ENCODE measurements at places on chromosomes 5 and 9.

DNA sequence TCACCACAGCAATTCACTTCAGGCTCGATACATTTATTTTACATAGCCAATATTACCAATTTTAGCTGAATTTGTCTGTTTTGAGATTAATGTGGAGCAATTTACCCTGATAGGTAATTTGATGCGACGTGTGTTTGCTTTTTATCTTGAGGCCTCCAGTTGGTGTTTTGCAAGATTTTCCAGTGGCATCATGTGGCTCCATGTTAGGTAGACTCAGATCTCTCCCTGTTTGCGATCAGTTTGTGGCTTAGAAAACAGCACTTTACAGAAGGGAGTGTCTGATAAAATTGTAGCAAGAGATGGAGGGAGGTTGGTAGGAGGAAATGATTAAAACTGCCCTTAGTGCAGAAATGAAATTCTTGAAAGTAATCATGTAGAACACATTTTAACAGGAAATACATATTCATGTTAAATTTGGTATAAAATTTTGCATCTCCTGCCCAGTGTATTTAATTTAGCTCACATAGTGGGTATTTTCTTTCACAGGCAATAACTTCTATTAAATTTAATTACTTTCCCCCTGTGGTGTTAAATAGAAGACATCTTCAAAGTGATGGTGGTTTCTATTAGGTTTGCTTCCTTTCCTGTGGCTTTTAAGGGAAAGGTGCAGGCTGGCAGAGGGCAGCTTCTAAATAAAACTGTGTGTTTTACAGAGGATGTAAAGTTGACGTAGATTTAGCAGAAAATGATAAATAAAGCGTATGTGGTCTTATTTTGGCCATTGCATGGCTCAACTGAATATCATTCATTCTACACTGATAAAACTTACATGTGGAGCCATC is 135.8 kb downstream of the KDM4C start:
- DNase-seq, result no peak

DNA sequence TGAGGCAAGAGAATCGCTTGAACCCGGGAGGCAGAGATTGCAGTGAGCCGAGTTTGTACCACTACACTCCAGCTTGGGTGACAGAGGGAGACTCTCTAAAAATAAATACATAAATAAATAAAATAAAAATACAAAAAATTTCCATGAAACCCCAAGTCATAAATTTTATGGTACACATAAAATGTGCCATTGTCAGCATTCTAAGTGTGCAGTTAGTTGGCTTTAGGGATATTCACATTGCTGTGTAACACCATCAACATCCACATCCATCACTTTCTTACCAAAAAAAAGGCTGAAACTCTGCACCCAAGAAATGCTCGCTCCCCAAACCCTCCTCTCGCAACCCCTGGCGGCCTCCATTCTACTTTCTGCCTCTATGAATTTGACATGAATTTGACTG is 135.2 kb downstream of the GAPVD1 start:
- no peak for DNase-seq

GRCh38 chr5:172632346-172633092 is 8.5 kb upstream of the NEURL1B start:
- DNase-seq, result no peak

DNA sequence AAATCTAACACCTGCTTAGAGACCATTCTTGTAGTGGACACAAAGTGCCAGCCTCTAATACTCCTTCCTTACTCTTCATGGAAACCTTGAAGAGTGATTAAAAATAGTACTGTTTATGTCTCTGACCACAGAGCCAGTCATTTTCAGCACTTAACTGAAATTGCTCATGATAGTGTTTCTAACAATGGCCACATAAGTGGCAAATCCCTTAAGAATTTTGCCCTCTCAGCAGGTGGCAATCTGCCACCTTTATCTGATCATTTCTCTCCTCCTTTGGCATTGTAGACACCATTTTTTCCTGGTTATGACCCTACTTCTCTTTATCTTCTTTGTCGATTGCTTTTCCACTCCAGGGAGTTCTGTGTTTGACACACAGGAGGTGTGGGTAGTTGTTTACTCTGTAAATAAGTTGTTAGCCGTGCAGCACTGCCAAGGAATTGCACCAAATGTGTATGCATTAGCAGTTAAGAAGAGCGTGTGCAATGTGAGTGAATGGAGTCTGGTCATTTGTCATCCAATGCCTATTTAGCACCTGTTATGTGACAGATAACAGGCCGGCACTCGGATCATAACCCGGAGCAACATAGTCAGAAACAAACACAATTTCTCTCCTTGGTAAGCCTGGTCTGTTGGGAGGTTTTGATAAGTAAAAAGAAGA is 36.8 kb upstream of the STARD4 start:
- no peak for DNase-seq

GRCh38 chr9:86405926-86406325 is 51.7 kb upstream of the TUT7 start:
- no peak for DNase-seq

GRCh38 chr5:157845914-157846598 is 12.9 kb downstream of the CLINT1 start:
- no peak for DNase-seq

DNA sequence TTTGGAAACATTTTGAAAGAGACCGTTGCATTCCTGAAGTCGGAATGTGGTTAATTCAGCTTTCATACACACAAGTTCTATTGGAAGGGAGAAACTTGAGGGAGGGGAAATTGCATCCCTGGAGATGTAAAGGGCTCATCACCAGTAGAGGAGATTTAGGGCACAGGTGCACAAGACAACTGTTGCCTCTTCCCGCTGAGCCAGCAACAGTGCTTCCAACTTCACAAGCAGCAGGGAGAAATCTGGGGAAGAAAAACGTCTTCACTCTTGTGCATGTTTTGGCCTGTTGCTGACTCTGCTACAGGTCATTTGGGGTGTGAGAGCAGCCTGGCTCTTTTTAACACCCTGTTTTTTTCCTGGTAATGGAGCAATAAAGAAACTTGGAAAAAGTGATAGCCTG is 277.9 kb downstream of the GAS1 start:
- DNase-seq, result no peak

GRCh38 chr9:17906176-17906840 is 327.4 kb downstream of the SH3GL2 start:
- DNase-seq, result no peak

GRCh38 chr5:14503017-14503680 is 78.4 kb upstream of the OTULINL start:
- DNase-seq, result no peak

GRCh38 chr9:2072752-2073405 is 57.7 kb downstream of the SMARCA2 start:
- DNase-seq, result no peak

GRCh38 chr5:139804800-139805397 is 9.3 kb downstream of the PSD2 start:
- no peak for DNase-seq

GRCh38 chr5:76487821-76488220 is 84.7 kb downstream of the IQGAP2 start:
- DNase-seq, result no peak

GRCh38 chr9:112283582-112284253 is 49.7 kb downstream of the PTBP3 start:
- no peak for DNase-seq

- no peak for DNase-seq
Observed at GRCh38 chr5:158506648-158507047, 593.1 kb downstream of the EBF1 start.

- no peak for DNase-seq
Observed at GRCh38 chr5:142506046-142506445, 179.8 kb downstream of the FGF1 start.

GRCh38 chr5:113199122-113199905 is 222.7 kb downstream of the DCP2 start:
- DNase-seq, result no peak

- no peak for DNase-seq
Observed at GRCh38 chr9:124293718-124294506, 36.2 kb downstream of the NEK6 start.

- no peak for DNase-seq
Observed at GRCh38 chr5:939368-939767, 46.7 kb downstream of the TRIP13 start.

Measured in NCI-H510A (cell line).